ENCODE measurements at places on chromosomes 7 and 10. TPM values are rescaled to one million over a fixed set of nuclear protein-coding genes. Genes with fewer than 3 reads are reported as not detected.

The UBN2 gene
- 29.3 TPM for total RNA-seq

The DPCD gene
- 0.75 TPM for total RNA-seq

The MYPN gene
- total RNA-seq, result not detected

The FKBP6 gene
- not detected for total RNA-seq
